Ovary (tissue), 10 donors: ENCODE measurements at places on chromosomes 1 and 21.

GRCh38 chr1:86345042-86345441, 51.1 kb downstream of the ODF2L start:
- DNase-seq = no peak

- DNase-seq = no peak
These were observed 1.1 kb upstream of the PCAT6 start for GRCh38 chr1:202809597-202810159.

GRCh38 chr1:206105464-206105995, 11.7 kb downstream of the AVPR1B start:
- no peak for DNase-seq

DNA sequence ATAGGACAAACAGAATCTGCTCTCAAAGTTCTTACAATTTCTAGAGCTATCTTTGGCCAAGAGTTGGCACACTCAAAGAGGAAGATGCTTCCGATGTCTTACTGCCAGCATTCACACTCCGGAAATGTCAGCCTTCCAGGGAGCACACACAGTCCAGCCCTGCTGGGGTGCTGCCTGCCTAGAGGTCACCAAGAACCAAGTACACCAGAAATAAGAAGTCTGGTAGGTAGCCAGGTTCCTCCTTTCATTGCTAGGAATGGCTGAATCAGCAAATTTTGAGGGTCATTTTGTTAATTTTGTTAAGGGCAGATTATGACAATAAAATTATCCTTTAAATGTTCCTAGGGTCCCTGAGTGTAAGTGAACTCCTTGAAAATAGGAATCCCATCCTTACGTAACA, 77.5 kb downstream of the PLPP3 start:
- DNase-seq = no peak

DNA sequence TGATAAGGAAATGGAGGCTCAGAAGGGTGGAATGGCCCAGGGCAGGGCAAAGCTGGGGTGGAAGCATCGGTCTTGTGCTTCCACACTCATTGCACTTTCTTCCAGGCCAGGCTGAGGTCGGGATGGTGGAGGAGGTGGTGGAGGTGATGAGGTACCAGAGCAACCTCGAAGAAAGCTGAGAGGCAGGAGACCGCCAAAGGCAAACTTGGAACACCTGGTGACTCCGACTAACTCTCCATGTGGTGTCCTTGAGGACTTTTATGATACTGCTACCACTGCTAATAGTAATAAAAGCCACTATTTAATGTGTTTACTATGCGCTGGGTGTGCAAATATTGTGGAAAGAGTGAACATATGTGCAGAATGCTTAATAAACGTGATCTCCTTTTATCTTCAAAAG, 16.9 kb upstream of the BTG2 start:
- no peak for DNase-seq

- DNase-seq = no peak
These were observed 134.4 kb upstream of the SMYD2 start for GRCh38 chr1:214146523-214146922.

DNA sequence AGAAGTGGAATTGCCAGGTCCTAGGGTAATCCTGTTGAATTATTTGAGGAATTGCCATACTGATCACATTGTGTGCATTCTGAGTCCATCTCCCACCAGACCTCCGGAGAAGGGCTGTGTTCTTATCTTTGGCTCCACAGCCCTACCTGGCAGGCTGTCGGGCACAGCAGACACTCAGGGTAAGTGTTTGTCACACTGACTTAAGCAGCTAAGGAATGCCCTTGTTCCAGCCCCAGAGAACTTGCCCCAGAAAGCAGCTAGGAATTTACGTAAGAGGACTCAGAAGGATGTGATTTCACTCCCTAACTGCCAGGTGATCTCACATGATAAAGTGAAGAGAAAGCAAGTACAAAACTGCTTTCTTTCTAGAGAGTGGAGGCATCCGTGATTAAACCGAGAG, 21.0 kb downstream of the VASH2 start:
- no peak for DNase-seq

- no peak for DNase-seq
These were observed 13.5 kb downstream of the GNG4 start for GRCh38 chr1:235635938-235636662.

DNA sequence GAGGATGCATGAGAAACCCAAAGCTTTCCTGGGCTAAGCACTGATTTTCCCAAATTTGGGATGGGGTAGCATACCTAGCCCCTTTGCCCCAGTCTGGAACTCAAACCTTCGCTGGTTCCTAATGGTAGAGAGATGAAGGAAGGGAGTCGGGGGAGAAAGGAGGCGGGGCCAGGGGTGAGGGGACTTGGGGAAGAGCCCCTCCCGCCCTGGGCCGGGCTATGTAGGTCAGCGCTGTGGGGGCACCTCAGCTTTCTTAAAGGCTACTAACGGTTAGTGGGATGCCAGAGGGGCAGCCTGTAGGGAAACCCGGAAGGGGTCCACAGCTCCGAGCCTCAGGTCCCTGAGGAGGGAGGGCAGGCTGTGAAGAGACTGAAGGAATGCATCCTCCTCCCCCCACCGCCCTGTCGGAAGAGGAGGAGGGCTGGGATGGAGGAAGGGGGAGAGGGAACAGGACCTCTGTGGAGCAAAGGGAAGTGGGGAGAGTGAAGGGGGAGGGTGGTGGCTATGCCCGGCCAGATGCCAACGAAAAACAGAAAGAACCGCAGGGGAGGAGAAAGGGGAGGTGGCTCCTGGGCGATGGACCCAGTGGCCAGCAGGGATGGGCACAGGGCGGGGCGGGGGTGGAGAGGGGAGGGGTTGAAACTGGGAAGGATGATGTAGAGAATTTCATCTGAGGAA, 1.3 kb downstream of the CADM3 start:
- DNase-seq = no peak

DNA sequence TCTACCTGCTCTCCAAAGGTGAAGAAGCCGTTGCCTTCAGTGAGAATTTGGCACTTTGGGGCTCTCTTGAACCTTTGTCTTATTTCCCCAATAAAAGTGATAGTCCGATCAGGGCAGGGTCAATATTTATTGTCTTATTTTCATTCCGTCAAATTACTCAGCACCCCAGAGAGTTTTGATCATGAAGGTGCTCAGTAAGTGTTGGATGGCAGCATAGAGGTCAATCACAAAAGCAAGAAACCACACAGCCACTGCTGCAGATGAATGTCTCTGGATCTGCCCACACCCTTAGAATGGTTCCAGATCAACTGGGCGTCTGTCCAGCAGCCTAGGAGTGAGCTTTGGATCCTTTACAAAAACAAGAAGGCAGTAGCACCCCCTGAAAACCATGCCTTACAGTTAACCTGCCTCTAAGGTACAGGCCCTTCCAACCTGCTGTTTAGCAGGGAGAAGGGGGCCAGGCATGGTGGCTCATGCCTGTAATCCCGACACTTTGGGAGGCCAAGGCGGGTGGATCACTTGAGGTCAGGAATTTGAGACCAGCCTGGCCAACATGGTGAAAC, 97.3 kb downstream of the PSMG1 start:
- no peak for DNase-seq

GRCh38 chr1:2953688-2954285, 67.5 kb upstream of the ACTRT2 start:
- no peak for DNase-seq

- DNase-seq = no peak
These were observed 412.8 kb upstream of the LYPLAL1 start for GRCh38 chr1:218760601-218761570.

DNA sequence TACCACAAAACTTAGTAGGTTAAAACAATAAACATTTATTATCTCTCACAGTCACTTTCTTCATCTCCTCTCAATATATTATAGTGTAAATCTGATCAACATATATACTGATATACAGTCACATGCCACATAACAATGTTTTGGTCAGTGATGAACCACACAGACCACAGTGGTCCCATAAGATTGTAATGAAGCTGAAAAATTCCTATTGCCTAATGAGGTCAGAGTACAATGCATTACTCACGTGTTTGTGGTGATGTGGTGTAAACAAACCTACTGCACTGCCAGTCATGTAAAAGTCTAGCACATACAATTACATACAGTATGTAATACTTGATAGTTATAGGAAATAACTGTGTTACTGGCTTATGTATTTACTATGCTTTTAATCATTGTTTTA, 30.1 kb downstream of the OLFML3 start:
- no peak for DNase-seq

- no peak for DNase-seq
These were observed 202.5 kb upstream of the RAB4A start for GRCh38 chr1:229068270-229068987.

- no peak for DNase-seq
These were observed 282.6 kb downstream of the DSCAM start for GRCh38 chr21:40564318-40564717.

DNA sequence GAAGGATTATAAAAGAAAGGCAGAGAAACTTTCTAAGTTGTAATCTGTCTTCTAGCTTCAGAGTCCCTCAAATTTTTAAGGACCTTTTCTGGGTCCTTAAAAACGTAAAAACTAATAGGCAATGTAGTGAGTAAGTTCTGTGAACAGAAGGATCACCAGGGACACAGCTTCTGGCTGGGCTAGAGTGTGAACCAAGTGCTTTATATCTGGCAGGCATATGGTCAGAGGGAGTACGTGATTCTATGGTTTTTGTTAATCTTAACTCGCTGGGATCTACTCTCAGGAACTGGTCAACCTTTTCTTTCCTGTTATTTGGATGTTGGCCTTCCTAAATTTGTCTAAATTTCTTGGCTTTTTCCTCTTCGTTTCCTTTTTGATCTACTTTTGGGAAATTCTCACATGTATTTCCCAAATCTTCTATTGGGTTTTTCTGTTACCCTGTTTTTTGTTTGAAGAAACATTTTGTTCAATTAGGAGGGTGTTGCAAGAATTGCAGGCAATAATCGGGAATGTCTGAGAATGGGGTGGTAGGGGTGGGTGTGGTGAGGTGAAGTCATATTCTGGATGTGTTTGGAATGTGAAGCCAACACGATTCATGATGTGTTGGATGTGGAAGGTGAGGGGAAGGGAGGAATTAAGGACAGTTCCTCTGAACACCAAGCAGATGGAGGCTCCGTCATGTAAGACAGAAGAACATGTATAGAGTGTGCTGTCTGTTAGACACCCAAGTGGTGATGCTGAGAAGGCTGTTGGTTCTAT, 193.2 kb downstream of the FMN2 start:
- DNase-seq = no peak

DNA sequence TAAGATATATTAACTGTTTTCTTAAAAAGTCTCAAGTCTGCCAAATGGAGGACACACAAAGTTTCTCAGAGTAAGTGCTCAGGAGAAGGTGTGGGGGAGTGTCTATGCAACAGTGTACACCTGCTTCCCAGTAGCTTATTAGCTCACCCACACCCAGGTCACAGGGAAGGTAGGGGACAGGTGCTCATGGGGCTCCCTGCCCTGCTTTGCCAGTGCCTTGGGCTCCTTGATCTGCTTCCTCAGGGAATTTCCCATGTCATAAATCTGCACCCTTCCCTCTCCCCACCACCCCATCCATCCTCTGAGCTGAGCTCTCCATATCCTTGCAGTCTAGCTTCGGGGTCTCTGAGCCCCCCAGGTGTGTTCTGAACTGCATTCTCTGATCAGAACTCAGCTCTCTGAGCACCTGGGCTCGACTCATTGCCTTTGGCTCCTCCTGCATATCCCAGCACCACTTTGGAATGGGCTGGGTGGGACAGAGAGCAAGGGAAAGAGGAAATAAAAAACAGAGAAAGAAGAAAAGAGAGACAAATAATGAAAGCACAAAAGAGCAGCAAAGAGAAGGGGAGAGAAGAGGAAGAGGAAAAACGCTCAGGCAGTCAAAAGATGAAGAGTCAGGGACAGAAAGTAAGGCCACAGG, 87.0 kb upstream of the ATP1B1 start:
- DNase-seq = no peak

GRCh38 chr1:224623743-224624333, 7.7 kb downstream of the CNIH3 start:
- DNase-seq = no peak

DNA sequence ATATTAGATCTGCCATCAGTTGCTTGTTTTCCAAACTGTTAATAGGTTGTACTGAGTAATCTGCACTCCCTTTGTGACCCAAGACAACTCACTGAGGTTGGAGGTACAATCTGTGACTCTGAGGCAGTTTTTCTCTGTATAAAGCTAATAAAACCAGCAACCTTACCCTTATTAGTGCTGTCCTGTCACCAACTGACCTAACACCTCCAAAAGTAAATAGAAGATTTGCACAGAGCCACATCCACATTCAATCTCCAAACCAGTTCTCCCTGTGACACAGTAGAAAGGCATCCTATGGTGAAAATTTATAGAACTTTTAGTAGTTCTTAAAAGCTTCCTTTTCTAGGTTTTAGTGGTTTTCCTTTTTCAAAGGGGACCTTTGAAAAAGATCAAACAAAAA, 140.4 kb upstream of the ADGRL2 start:
- no peak for DNase-seq

GRCh38 chr1:202007805-202008489, 2.4 kb upstream of the ELF3 start:
- no peak for DNase-seq

DNA sequence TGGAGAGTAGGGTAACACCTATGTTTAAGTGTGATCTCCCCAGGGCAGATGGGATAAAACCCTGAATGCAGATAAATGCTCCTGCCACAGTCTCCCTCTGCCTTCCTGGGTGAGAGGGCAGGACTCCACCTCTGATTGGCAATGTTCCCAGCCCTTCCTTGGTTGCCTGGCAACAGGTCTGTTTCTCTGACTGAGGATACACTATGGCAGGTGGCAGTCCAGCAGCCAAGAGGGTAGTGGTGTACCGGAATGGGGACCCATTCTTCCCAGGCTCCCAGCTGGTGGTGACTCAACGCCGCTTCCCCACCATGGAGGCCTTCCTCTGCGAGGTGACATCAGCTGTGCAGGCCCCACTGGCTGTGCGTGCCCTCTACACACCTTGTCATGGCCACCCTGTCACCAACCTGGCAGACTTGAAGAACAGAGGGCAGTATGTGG, at the start of gene DCDC2B:
Gene DCDC2B (plus strand): TSS at position 199 of the 438 bp plus-strand sequence. CDS start 5 bp downstream, at position 204.
- no peak for DNase-seq

DNA sequence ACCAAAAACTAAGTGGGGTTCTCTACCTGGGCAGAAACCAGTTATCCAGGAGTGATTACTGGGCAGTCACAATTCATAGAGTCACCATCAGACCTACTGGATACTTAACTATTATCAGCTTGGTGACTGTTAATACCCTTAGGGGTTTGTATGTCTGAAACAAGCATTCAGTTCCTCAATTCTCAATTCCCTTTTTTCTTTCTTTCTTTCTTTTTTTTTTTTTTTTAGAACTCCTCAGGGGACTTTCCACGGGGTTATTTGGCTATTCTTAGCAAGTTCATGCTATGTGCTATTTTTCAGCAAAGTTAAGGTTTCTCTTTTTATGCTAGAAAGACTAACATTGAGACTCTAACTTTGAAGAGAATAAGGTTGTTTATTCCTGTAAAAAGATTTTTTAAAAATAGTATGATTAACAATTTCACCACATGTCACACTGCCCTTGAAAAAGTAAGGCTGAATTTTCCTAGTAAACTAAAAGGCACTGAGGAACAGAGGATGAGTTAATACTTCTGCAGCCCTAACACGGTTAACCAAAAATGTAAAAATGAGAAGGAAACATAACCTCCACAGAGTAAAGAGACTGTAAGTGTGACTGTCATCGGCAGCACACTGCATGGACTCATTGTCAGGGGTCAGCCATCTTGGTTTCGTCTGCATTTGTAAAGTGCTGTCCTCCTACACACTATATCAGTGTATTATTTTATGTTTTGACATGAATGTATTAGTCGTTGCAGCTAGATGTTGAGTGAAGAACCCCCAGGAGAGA, 310.2 kb downstream of the NTNG1 start:
- no peak for DNase-seq

GRCh38 chr1:44572572-44572879, 101.8 kb downstream of the TMEM53 start:
- no peak for DNase-seq
